ENCODE measurements at places on chromosomes 1 and 21. TPM values are rescaled to one million over a fixed set of nuclear protein-coding genes. Genes with fewer than 3 reads are reported as not detected.

OR6N1 gene
- not detected for total RNA-seq

EFNA1 gene
- total RNA-seq: 44.8 TPM

TNFAIP8L2 gene
- not detected for total RNA-seq

C1orf185 gene
- total RNA-seq: not detected

PIGC gene
- 18.8 TPM for total RNA-seq

PYGO2 gene
- 14.5 TPM for total RNA-seq

PALMD gene
- total RNA-seq: 4.7 TPM

PHLDA3 gene
- total RNA-seq: 233 TPM

LAPTM5 gene
- 0.21 TPM for total RNA-seq

TRIM46 gene
- total RNA-seq: 3.4 TPM

CAMK2N1 gene
- total RNA-seq: 10.8 TPM

FH gene
- 49.2 TPM for total RNA-seq

FLAD1 gene
- 42.4 TPM for total RNA-seq

CFHR1 gene
- not detected for total RNA-seq

SEMA6C gene
- total RNA-seq: 0.21 TPM

CD52 gene
- total RNA-seq: not detected

NOS1AP gene
- total RNA-seq: not detected

RGS18 gene
- total RNA-seq: not detected

POU3F1 gene
- 0.48 TPM for total RNA-seq

LCE1D gene
- not detected for total RNA-seq

NPPB gene
- 0.48 TPM for total RNA-seq

DAB1 gene
- not detected for total RNA-seq

IL10 gene
- total RNA-seq: not detected

CEPT1 gene
- 73.3 TPM for total RNA-seq

TMPRSS15 gene
- total RNA-seq: not detected

ADGRB2 gene
- total RNA-seq: 0.72 TPM

VPS26C gene
- total RNA-seq: 56.9 TPM

RPTN gene
- 0.72 TPM for total RNA-seq

PYHIN1 gene
- total RNA-seq: not detected
